NCI-H2029 treated with DMSO at 0.1 percent for 48 hours (cell line): ENCODE measurements at places on chromosomes 16 and 17.
A peak's percentile ranks its signal among the peaks of the same experiment; 100 is the strongest.

DNA sequence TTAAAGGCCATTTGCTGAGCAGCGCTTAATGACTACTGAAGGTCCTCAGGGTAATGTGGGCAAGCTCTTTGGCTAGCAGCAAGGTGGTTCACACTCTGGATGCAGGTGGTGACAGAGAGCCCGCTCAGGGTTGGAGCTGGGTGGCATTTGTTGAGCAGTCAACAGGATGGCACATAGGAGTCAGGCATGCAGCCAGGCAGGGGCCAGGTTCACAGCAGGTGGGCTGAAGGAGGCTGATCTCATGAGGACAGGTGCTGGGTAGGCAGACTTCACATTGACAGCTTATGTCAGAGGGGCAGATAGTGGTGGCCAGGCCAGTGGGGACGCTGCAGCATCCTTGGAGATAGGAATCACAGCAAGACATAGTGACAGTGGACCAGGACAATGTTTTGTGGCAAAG, 4.5 kb downstream of the KRTAP3-1 start:
- peak; percentile 29 for DNase-seq

DNA sequence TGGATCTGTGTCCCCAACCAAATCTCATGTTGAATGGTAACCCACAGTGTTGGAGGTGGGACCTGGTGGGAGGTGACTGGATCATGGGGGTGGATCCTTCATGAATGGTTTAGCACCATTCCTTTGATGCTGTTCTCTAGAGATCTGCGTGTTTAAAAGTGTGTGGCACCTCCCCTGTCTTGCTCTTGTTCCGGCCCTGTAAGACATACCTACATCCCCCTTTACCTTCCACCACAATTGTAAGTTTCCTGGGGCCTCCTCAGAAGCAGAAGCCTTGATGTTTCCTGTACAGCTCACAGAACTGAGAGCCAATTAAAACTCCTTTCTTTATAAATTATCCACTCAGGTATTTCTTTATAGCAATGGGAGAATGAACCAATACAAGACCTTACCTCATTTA, 257.7 kb downstream of the XYLT1 start:
- DNase-seq = no peak

DNA sequence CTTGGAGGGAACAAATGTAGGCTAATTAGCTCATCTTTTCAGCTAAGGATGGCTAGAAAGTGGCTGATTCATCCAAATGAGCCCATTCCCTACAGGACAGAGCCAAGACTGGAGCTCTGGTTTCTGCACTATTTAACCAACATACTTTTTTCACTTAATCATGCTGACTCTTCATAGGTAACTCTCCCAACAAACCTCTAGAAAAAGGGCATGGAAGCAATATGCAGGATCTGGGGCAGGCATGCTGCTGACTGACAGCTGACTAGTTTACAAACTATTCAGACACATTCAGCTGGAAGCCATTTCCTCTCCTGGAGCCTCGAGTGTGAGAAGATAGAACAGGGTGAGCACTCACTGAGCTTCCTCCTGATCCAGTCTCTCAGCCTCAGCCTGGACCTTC, 6.2 kb downstream of the BECN1 start:
- DNase-seq = no peak

DNA sequence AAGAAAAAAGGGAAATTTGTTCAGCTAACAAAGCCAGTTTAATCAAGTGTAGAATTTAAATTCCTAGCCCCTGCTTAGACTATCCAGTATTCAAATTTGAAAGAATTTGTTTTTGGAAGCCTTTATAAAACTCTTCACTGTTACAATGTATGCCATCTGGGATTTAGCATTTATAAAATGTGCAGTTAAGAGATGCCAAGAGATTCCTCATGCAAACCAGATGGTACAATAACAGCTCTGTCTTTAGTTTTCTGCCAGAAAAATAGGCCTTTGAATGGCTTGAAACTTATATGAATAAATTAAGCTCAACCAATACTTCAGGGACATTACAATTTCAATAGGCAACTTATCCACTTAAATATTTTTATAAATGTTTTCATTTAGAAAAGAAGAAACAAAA, 6.8 kb upstream of the ANKS4B start:
- DNase-seq = no peak

- no peak for DNase-seq
Measured at GRCh38 chr17:60398227-60398959, 6.5 kb upstream of the USP32 start.

GRCh38 chr17:50794361-50794760, 27.0 kb upstream of the ANKRD40CL start:
- DNase-seq = no peak

DNA sequence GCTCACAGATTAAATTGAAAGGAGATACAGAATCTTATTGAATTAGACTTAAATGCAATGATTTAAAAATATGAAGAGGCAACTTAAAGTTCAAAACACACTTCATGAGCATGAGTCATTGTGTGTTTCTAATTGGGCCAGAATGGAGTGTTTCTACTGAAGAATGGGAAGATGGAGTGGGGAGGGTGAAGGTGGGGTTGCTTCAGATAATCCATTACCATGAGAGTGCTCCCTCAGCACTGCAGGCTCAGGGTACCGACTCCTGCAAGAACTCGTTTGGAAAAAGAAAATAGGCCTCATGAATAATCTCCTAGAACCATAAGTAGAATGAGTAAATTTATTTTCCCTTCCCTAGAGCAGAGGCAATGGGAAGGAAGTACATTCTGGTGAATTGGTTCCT, 372.8 kb downstream of the TOX3 start:
- no peak for DNase-seq
